GM19239 (cell line): ENCODE measurements at places on chromosomes 5 and 9.

GRCh38 chr5:126527158-126527557 lies 67.9 kb downstream of the ALDH7A1 start:
- DNase-seq, result no peak

- DNase-seq, result no peak
Measured at GRCh38 chr5:181058786-181059296, 18.8 kb downstream of the BTNL9 start.

DNA sequence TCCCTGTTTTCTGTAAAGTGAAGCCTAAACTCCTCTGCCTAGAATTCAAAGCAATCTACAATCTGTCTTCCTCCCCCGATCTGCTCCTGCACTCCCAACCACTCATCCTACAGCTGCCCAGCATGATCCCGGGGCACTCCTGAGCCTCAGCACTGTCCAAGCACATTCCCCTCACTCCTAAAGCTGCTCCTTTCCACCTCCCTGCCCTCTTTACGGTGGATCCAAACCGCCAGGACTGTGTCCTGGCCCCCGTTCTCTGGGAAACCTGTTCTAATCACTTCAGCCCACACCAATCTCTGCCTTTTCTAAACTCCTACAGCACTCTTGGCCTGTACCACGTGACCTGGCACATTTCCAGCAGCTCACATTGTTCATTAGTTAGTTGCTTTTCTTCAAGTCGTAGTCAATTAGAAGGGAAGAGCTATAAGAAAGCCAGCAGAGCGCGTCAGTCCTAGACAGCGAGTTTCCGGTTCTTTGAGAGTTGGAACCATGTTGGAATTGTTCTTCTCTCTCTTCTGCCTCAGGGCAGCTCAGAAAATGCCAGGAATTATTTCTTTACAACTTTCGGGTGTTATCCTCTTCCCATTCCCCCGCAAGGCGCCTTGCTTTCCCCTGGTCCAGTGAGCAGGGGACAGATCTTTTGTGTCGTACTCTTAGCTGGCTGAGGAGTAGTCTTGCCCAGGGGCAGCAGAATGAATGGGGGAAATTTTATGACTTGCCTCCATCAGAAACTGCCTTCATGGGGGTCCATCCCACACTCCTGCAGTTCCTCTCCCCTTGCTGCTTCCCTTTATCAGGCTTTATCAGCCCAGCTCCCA lies 60.7 kb downstream of the NRG2 start:
- DNase-seq, result no peak

- no peak for DNase-seq
Measured at GRCh38 chr9:98912450-98912849, 31.3 kb upstream of the COL15A1 start.
